Activated naive CD4-positive, alpha-beta T cell treated with anti-CD3 and anti-CD28 coated beads, Interleukin-2, amount 50 U/mL, for 16 hours (primary cell): ENCODE measurements at places on chromosomes 11 and 22.

- no peak for DNase-seq
Observed at GRCh38 chr11:106714199-106714598, 304.1 kb downstream of the GUCY1A2 start.

DNA sequence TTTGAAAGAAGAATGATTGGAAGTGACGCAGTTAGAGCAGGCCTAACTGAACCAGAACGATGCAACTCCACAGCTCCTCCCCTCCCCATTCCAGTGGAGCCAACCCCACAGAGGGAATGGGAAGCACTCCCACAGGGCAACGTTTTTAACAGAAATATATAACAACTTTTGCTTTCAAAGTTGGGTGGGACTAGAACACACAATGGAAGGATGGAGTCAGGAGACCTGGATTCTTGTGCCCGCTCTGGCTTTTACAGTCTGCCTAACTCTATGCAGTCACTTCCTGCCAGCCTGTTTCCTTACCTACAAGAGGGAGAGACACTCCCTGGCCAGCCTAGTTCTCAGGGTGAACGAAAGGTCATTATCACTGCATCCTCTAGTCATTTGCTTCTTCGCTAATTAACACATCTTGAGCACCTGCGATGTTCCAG lies 75.5 kb downstream of the PACSIN2 start:
- no peak for DNase-seq

- no peak for DNase-seq
Observed at GRCh38 chr11:63699896-63700295, 18.6 kb downstream of the RTN3 start.

DNA sequence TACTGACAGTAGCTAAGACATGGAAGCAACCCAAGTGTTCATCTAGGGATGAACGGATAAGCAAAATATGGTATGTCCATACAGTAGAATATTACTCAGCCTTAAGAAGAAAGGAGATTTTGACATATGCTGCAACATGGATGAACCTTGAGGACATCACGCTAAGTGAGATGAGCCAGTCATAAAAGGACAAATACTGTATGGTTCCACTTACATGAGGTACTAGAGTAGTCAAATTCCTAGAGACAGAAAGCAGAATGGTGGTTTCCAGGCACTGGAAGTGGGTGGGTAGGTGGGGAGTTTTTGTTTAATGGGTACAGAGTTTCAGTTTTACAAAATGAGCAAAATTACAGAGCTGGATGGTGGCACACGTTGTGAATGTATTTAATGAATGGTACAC lies 18.1 kb downstream of the CHST1 start:
- no peak for DNase-seq

- DNase-seq: no peak
Observed at GRCh38 chr22:36873614-36874308, 13.0 kb downstream of the NCF4 start.

DNA sequence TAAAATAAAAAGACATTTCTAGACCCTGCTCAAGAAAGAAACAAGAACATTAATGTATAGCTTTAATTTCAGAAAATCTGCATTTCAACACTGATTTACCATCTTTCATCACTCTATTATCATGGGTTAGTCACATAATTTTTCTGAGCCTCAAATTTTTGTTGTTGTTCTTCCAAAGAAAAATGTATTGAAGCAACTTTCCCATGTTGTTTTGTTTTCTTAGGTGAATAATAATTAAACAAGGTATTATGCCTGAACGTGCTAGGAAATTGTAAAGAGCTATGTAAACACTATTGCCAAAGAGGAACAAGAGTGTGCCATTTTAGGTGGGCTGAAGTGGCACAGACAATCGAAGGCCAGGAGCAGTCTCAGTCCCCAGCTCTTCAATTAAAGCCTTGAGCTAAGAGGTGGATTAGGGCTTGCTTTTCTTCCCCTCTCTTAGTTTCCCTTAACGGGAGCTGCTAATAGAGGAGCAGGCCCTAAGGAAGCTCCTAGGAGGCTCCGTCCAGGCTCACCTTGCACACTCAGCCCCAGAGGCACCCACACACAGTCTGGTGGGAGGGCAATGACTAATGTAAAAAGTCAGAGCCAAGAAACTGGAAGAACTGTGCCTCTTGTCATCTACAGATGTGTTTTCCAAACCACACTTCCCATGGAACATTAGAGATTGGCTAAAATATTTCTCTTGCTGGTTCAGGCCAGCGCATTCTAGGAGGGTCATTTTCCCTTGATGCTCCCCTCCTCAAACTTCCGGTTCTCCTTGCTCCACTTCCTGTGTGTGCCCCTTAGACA lies 8.8 kb upstream of the UBASH3B start:
- no peak for DNase-seq

GRCh38 chr22:29200901-29201300 lies 4.8 kb upstream of the EMID1 start:
- no peak for DNase-seq

DNA sequence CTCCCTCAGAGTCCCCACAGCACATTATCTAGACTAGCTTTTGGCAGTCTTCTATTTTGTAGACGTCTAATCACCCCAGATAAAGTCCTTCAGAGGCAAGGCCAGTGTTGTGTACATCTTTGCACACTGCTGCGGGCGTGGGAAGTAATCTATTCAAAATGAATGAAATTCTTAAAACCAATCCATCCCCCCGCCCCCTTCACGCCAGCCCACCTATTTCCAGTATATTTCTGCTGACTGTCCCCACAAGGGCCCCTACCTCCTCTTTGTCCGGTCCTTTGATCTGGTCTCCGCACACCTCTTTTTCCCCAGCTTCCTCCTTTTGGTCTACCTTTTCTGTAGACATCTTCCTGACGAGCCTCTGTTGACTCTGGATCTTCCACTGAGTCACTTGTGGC lies 375 bp downstream of the BSCL2 start:
- no peak for DNase-seq

GRCh38 chr11:128779036-128779435 lies 85.2 kb downstream of the FLI1 start:
- DNase-seq: no peak

DNA sequence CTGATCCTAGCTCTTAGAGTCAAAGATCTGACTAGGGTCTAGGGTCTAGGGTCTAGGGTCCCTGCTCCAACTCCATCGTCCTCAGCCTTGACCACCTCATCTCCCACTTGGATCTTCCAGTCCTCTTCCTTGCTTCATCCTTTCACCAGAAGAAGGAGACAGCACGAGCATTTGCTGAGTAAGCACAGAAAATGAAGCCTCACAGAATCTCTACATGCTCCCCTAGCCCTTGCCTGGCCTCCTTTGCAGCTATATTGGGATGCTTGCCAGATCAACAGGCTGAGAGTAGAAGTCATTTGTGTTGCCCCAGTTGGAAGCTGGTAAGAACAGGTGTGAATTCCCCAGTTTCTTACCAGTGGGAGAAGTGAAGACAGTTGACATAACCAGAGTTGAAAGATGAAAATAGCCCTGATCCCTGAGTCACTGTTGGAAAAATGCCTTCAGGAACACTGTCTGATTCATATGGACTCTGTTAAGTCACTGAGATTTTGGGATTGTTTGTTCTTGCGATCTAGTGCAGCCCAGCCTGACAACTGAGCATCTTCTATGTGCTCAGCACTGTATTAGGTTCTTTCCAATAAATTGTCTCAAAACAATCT lies 552.5 kb downstream of the INSC start:
- no peak for DNase-seq

DNA sequence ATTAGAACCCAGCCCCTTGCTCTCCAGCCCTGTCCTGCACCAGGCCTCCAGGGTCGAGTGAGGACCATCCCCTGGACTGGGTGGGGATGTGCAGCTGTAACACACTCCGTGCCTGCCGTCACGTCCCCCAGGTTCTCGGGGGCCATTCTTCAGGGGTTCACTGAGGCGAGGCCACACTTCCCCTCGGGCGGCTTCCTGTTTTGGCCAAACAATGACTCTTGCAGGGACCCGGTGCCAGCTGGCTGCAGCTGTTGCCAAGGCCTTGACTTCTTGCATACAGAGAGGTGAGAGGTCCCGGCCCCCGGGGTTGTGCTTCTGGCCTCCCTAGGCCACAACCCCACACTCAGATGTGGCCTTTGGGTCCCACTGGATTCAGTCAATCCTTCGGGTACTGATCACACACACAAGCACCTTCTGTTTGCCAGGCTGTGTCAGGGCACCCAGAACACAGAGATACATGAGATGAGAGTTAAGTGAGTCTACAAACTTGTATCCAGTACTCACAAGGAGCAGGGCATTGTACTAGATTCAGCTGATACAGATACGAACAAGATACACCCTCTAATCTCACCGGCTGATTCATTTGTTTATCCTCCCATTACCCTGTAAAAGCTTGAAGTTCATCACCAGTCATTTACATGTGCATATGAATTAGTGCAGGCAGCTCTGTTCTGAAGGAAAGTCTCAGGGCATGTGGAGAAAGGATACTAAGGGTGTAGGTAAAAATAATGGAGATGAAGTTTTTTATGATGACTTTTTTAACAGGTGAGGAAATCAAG lies 32.9 kb downstream of the LRRC32 start:
- no peak for DNase-seq

- no peak for DNase-seq
Observed at GRCh38 chr22:42901790-42902508, 44.9 kb upstream of the ARFGAP3 start.

DNA sequence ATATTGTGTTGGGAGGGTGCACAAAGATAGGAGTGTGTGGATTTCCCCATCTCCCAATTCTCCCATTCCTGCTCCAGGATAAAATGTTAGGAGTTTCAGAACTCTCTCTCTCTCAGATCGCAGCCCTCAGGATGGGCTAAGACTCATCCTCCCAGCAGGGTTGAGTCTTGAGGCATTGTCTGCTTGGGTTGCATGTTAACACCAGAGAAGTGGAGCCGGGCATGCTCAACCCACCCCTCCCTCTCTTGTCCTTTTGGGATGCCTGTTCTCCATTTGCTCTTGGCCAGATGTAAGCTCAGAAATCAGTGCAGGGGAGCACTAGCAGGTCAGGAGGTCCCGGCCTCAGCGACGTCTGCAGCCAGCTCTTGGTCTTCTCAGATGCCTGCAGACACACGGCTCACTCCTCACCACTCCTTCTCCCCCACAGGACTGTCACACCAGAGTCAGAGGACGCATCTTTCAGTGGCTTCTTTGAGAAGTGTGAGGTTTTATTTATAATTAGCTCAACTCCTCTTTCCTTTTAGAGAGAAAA lies 1456.5 kb downstream of the TBC1D22A start:
- DNase-seq: no peak

GRCh38 chr11:35812828-35813227 lies 131.0 kb upstream of the LDLRAD3 start:
- no peak for DNase-seq

DNA sequence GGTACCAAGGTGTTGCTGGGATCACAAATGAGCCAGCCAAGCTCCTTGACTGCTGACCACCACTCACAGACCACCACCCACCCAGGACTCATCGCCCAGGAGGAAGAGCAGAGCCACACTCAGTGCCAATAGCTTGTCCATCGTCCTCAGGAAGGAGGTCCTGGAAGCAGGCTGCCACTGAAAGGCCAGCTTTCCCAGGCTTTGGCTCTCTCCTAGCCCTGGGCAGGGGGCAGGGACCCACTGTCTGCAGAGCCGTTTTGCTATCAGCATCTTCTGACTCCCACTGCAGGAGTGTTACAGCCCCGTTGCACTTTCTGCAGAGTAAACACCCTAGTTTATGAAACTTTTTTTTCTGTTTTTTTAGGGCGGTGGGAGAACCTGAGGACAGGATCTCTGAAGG lies 12.2 kb upstream of the ACRV1 start:
- no peak for DNase-seq

DNA sequence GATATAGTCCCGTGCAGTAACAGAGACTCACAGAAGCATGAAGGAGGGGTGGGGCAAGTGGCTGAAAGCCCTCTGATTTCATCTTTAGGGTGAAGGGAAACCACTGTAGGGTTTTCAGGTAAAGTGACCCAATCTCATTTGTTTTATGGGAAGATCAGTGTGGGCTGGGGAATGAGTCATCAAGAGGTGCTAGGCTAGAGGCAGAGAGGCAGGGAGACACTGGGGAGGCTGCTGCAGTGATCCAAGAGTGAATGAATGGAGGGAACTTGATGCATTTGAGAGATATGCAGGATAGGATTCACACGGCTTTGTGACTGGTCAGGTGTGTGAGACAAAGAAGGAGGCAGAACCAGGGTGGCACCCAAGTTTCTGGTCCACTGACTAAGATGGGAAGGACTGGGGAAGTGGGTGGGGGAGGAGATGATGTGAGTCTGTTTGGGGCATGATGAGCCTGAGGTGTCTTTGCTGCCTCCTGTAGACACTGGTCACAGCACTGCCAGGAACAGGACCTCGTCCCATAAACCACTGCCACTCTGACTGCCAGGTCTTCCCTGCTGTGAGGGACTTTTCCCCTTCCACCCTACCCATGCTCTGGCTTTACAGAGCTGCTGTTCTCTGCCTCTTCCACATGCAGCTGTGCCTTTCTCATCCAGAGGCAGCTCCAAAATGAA lies 239.0 kb downstream of the TENM4 start:
- no peak for DNase-seq

DNA sequence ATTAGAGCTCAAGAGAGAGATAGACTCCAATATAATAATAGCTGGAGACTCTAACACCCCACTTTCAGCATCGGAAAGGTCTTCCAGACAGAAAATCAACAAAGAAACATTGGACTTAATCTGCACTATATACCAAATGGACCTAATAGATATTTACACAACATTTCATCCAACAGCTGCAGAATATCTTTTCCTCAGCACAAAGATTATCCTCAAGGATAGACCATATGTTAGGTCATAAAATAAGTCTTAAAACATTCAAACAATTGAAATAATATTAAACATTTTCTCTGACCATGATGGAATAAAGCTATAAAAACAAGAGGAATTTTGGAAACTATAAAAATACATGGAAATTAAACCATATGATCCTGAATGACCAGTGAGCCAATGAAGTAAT lies 45.1 kb upstream of the FAM181B start:
- DNase-seq: no peak

GRCh38 chr11:69384251-69385143 lies 90.5 kb downstream of the MYEOV start:
- no peak for DNase-seq

DNA sequence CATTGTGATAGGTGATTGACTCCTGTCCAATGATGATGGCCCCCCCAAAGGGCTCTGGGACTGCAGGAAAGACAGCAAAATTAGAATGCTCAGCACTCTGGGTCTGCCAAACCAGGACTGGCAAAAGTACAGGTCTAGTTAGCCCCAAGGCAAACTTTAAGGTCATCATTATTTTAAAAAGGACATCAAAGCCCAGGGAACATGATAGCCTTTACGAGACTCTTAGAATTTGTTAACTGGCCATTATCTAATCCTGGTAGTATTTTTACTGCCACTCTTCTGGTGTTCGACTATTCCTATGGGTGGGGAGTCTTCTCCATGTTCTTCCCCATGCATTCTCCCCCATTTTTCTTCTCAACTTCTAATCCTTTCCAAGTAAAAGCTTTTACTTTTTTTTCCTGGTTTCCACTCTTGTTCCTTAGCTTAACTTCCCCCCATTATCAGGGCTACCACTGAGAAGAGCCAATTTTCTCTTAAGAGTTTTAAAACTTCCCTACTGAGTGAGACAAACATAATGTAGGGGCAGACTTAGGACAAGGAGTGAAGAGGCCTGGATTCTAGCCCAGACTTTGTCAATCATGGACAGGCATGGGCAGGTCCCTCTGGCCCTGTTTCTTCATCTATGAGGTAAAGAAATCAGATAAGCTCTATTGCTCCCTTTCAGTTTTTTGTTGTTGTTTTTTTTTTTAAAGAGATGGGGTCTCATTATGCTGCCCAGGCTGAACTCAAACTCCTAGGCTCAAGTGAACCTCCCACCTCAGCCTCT lies 7.1 kb downstream of the DDB1 start:
- DNase-seq: no peak

GRCh38 chr11:74532501-74533246 lies 39.1 kb upstream of the LIPT2 start:
- DNase-seq: no peak

GRCh38 chr11:127627204-127627603 lies 626.6 kb upstream of the KIRREL3 start:
- no peak for DNase-seq

- DNase-seq: no peak
Observed at GRCh38 chr22:48098921-48099245, 1336.4 kb downstream of the TBC1D22A start.
